ENCODE measurements at places on chromosomes 16 and 17.

- DNase-seq, result no peak
Observed at GRCh38 chr16:11060364-11060763, 116.0 kb downstream of the CLEC16A start.

DNA sequence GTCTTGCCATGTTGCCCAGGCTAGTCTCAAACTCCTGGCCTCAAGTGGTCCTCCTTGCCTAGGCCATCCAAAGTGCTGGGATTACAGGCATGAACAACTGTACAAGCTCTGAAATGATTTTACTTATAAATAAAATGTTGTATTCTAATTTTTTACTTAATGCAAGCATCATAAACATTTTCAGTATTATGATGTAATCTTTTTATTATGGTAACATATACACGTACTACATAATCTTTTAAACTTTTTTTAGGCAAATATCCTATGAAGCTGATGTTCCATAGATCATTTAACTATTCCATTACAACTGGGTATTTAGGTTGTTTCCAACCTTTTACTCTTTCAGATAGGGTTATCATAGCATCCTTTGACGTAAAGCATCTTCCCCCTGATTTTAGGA is 33.8 kb upstream of the USP43 start:
- DNase-seq, result no peak

DNA sequence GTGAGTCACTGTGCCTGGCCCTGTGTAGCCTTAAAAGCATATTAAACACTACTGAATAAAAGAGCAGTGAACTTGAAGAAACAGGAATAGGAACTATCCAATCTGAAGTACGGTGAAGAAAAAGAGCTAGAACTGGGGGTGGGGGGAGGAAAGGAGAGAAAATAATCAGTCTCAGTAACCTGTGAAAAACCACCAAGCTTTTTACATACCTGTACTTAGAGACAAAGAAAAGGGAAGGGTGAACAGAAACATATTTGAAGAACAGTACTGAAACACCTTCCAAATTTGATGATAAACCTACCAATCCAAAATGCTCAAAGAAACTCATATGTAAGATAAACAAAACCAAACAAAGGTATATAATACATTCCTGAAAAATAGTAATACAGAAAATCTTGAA is 77.5 kb downstream of the USP32 start:
- no peak for DNase-seq

- peak; percentile 56 for DNase-seq
Observed at GRCh38 chr16:49631187-49632041, 224.5 kb downstream of the ZNF423 start.

DNA sequence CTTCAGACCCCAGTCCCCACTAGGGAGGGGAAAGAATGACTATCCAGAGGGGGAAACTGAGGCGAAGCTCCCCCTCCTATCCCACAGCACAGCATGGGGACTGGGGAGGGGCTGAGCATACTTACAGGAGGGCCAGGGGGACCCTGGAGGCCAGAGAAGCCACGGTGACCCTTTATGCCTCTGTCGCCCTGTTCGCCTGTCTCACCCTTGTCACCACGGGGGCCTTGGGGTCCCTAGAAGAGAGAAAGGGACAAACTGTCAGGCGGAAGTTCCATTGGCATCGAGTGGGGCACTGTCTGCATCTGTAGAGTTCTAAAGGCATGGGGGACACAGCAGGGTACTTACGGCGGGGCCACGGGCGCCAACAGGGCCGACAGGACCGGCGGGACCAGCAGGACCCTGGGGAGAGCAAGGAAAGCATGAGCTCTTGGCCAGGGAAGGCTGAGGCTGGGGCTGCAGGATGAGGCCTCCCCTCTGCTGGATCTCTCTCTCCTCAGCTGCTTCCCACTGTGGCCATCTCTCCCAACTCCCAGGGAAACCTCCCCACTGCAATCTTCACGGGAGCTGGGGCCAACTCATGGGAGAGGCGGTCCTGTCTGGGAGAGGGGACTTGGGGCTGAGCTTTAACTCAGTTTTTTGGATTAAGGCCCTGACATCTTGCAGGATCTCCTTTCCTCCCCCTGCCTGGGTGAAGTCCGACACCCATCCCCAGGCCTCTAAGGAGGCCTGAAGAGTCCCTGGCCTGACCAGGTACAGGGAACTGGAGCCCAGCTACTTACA is 13.5 kb downstream of the COL1A1 start:
- no peak for DNase-seq

DNA sequence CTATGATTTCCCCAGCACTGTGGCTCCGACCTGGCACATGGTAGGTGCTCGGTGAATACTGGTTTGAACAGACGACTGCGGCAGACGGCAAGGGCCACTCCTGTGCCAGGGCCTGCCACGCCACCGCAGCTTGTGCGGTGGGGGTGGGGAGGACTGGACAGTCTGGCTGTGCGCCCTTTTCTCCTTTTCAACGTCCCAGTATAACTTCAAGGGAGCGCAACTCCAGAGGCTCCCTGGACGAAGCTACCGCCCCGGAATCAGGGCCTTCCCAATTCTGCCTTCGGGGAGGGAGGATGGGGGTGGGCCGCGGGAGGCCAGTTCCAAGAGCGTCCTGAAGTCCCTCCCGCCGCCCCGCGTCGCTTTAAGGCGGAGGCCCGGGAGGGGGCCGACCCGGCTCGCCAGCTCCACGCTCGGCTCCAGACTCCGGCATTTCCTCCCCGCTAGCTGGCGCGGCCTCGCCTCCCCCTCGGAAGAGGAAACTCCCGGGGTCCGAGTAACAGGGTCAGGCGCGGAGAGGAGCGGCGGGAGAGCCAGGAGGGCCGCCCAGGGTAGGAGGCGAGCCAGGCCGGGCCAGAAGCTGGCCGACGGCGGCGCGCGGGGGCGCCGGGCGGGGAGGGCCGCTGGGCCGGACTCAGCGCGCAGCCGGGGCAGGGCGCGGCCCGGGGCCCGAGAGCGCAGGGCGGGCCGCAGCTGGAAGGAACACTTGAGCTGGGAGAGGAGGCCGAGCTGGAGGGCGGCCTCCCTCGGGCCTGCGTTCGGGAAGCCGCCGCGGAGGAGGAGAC is at the start of gene ITPRIPL2:
TSS of gene ITPRIPL2 (plus strand) at position 388 of the 782 bp plus-strand sequence. CDS start 498 bp downstream, outside the sequence.
- DNase-seq, result peak; percentile 96

- DNase-seq, result no peak
Observed at GRCh38 chr17:40511136-40511535, 9.7 kb upstream of the TNS4 start.

DNA sequence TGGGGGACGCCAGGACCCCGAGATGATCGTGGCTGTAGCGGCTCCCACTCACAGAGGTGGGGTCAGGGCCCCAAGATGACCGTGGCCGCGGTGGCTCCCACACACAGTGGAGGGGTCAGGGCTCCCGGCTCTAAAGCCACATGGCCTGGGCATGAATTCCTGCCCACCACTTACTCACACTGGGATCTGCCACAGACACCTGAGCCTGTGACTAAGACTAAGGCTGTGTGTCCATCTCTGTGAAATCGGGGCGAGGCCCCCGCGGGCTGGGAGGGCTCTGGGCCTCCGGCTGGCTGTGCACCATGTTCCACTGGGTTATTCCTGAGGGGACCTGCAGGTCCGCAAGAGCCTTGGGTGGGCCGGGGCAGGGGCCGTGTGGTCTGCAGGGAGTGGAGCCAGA is 18.5 kb downstream of the ZFPM1 start:
- DNase-seq, result no peak

- peak; percentile 30 for DNase-seq
Observed at GRCh38 chr17:41967141-41967920, 736 bp downstream of the CNP start.

GRCh38 chr17:78041386-78042179 is 83.1 kb downstream of the TNRC6C start:
- DNase-seq, result peak; percentile 41

- DNase-seq, result no peak
Observed at GRCh38 chr17:79650861-79651260, 40.0 kb upstream of the RBFOX3 start.

DNA sequence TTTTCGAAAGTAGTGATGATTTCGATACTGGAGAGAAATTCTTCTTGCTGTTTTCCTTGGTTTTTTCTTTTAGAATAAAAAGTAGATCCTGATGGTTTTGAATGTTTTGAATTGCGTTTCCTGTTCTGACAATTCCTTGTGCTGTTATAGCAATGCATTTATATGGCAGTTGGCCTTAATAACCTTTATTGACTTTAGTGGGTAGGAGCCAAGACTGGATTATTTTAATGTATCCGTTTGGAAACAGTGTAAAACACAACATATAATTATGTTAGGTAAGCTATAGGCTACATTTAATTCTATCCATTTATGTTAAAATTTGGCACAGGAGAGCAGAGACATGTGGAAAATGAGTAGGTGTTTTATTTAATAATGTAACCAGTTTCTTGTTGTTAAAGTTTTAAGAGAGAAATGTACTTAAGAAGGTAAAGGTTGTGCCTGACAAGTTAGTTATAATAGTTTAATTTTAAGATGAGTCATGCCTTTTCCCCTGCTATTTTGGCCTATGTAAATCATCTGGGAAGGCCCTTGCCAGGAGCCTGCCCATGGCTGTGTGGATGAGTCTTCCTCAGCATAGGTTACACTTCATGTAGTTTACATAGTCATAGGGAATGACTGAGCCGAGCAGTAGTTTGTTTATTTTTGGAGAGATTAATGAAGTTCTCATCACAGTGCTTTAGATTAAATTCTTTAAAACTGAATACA is 189.9 kb downstream of the FTO start:
- DNase-seq, result peak; percentile 45

DNA sequence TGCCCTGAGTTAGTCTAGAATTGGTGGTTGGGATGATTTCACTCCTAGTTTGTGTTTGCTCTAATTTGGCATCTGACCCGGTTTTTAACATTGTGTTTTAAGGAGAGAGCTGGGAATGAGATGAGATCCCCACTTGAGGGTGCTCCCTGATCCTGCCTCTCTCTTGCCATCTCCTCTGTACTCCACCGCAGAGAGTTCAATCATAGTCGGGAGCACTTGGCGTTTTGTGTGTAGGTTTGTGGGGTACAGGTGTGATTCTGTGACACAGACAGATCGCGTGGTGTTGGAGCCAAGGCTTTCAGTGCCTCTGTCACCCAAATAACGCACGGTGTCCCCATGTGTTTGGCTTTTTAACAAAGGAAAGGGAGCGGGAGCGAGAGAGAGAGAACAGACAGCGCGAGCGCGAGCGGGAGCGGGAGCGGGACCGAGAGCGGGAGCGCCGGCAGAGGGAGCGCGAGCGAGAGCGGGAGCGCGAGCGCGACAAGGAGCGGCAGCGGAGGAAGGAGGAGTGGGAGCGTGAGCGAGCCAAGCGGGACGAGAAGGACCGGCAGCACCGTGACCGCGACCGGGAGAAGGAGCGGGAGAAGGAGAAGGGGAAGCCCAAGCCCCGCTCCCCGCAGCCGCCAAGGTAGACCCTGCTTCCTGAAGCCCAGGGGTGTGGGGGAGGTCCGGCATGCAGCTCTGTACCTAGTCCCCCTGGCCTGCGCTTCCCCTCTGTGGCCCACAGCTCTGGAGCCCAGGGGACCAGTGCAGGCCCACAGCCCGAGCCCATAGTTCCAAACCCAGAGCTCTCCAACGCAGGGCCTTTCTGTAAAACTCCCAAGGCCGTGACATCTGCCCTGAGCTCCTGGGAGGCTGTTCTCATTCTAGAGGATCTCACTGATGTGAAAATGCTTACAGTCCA is 27.2 kb upstream of the IL17C start:
- no peak for DNase-seq

DNA sequence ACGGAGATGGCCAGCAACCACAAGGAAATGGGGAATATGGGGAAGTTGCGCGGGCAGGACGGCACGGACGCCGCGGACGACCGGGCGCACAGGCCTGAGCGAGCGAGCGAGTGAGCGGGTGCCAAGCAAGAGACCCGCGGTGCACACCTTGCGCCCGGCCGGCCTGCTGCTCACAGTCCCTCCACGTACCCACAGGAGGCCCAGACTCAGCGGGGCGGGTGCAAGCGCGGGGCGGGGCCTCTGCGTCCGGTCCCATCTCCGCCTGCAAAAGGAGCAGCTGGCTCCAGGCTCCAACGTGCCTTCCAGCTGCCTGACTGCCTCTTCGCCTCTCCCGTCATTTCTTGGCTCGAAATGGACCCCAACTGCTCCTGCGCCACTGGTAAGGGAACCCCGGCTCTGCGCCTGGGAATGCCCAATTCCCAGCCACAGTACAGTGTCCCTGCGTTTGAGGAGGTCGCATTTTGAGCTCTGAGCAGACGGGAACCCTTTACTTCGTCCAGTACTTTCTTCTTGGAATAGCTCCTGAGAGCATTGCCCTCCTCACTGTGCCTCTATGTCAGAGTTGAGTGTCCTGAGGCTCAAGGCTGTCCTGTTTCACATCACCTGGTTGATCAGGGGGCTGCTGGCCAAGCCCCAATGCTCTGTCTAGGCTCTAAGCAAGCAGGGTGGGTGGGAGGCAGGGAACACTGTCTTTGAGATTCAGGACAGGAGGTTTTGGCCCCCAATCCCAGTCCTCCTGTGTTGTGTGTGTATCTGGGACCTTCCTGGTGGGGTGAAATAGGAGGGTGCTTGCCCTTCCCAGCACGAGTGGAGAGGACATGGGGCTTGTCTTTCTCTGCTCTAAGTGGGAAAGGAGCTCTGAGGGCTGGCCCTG is 8.1 kb upstream of the MT1E start:
- peak; percentile 86 for DNase-seq

GRCh38 chr16:1785846-1786170 is 3.0 kb downstream of the NUBP2 start:
- no peak for DNase-seq

DNA sequence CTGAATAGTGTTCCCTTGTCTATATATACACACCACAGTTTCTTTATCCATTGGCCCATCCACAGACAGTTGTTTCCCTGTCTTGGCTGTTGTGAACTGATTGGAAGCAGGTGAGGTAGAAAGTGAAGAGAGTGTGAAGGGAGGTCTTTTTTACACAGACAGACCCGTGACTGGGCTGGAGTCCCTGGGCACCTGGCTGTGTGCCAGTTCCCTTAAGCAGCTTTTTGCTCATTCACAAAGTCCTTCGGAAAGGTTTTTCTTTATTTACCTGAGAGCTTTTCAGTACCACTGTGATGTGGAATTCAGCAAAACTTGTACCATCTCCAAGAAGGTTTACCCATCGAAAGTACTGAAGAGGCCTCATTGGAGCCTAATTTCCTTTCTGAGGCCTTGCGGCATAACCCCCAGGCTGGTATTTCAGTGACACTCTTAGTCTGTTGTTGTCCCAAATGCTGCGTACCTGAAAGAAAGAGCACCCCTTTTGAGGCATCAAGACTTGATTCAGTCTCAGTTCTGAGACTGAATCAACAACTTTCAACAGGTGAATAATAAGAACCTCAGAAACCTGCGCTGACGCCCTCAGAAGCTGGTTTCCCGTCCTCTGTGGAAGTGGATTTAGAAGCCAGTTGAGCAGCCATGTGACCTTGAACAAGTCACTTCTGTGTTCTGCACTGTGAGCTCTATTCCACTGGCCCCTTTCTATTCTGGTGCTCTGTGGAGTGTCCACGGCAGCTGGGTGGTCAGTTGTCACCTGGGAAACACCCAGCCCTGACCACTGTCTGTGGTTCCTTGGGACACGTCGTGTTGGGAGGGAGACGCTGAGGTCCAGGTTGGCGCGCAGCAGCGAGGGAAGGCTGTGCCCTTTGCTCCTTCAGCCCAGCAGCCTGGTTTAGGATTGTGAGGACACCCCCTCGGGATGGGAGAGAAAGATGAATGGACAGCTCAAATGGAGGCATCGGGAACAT is 53.9 kb upstream of the CRISPLD2 start:
- no peak for DNase-seq

GRCh38 chr17:28895794-28896447 is 1.6 kb downstream of the FLOT2 start:
- no peak for DNase-seq

- peak; percentile 68 for DNase-seq
Observed at GRCh38 chr17:7835814-7836595, 2.0 kb downstream of the KDM6B start.

GRCh38 chr17:69103557-69104233 is 38.0 kb downstream of the ABCA6 start:
- DNase-seq, result no peak

Measured in GM03348 (cell line).